Hindlimb muscle (tissue), 1 donor: ENCODE measurements at places on chromosomes 1 and 21. TPM values are rescaled to one million over a fixed set of nuclear protein-coding genes. Genes with fewer than 3 reads are reported as not detected.

- DNase-seq: no peak
Measured at GRCh38 chr1:63969441-63969901, 195.7 kb downstream of the ROR1 start.

DNA sequence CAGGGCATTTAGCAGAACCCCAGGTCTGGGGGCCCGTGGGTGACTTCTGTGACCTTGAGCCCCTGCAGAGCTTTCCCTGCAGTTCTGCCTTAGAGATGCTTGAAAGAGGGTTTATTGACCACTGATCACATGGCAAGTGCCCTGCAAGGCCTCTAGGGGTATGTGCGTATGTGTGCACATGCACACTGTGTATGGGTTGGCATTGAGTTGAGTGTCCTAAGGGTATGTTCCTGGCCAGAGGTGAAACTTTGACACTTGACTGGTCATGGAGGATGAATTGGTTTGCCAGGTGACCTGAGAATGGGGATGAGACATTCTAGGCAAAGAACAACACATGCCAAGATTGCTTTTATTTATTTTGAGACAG is 17.1 kb downstream of the NUDC start:
- no peak for DNase-seq

GRCh38 chr1:41812051-41812450 is 106.7 kb downstream of the HIVEP3 start:
- peak; percentile 17 for DNase-seq

GRCh38 chr1:163144418-163144817 is 58.3 kb downstream of the RGS5 start:
- no peak for DNase-seq

- DNase-seq: no peak
Measured at GRCh38 chr1:243855616-243856318, 5.7 kb upstream of the AKT3 start.

GRCh38 chr1:219701476-219701875 is 88.6 kb upstream of the ZC3H11B start:
- no peak for DNase-seq

GRCh38 chr1:61388566-61388965 is 306.2 kb downstream of the NFIA start:
- no peak for DNase-seq

DNA sequence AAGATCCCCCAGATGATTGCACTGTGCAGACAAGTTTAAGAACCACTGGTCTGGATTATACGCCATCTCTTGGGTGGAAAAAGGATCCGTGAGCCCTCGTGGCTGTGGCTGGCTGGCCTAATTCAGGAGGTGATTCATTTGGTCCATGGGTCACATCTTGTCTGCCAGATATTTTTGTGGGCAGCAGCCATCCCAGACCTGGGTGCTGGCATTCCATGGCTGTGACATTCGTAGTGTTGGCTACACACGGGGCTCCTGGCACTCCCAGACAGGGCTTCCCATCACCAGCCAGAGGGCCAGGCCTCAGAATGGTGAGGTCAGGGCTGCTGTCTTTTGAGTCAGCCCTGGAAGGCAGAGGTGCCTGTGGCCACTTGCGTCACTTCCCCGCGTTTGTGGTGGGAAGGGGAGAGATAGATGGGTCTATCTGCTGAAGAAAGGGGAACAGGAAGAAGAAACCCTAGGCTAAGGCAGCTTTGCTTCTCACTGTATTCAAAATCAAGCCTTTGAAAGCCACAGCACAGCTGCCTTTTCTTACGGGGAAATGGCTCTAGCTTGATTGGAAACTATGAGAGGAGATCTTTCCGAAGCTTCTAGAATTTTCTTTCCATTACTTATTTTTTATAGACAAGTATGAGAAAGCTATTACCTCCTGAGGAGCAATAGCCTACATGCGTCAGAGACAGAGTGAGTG is 32.4 kb downstream of the EIF2D start:
- peak; percentile 34 for DNase-seq

- no peak for DNase-seq
Measured at GRCh38 chr1:224675590-224675989, 59.5 kb downstream of the CNIH3 start.

DNA sequence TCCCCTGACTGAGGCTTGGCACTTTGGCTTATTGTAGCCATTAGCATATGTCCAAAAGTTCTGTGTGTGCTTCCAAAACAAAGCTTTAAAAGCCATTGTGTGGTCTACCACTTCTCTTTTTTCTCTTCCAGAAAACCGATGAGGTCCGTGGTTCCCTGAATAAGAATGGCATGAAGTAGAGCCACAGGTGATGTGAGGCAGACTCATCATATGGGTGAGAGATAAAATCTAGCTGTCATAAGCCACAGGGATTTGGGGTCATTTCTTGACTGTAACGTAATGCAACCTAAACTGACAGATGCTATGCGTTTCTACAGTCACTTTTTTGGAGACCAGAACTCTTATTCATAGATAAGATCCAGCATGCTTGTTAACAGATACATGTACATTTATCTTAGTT is 7.0 kb upstream of the GREM2 start:
- DNase-seq: no peak

GRCh38 chr1:152053375-152053774 is 16.6 kb upstream of the S100A11 start:
- no peak for DNase-seq

GRCh38 chr1:203473781-203474305 is 1.8 kb upstream of the PRELP start:
- no peak for DNase-seq

- no peak for DNase-seq
Measured at GRCh38 chr1:78607944-78608343, 12.3 kb upstream of the IFI44L start.

- DNase-seq: no peak
Measured at GRCh38 chr1:69290291-69290690, 277.4 kb upstream of the LRRC7 start.

DNA sequence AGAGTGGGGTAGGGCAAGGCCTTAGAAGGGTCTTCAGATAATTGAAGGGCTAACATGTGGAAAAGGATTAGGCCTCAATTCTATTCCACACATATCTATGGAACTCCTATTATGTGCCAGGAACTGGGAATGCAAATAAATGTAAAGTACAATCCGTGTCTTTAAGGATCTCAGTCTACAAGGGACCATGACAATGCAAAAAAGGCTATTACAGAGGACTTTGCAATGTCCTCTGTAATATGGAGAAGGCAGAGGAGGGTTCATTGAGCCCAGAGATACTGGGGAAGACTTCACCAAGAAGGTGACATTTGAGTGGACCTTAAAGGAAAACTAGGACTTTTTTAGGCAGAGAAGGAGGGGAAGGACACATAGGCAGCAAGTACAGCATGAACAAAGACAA is 4.5 kb upstream of the SCMH1 start:
- no peak for DNase-seq

DNA sequence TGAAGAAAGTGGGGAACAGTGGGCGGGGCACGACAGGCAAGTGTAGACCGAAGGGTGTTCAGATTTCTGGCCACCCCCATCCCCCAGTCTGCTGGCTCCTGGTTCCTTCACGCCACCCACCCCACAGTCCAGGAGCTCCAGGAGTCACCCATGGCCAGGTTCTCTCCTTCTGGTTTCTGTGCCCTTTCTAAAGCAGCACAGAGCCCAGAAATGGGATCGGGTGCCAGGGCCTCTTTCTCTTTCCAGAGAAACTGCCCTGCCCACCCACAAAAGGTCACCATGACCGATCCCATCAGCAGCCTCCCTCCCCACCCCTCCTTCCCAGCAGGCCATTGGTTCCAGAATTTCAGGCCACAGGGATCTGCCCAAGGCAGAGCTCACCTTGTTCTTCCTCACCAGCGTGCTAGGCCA is 3.2 kb upstream of the CELSR2 start:
- no peak for DNase-seq

DNA sequence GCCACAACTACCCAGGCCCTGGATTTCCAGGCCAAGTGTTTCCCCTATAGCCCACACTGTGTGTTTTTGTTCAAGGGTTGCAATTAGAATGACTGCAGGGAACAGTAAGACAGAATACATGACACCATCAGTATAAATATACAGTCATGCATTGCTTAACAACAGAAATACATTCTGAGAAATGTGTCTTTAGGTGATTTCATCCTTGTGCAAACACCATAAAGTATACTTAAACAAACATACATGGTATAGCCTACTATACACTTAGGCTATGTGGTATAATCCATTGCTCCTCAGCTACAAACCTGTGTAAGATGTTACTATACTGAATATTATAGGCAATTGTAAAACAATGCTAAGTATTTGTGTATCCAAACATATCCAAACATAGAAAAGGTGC is 7.5 kb upstream of the SLC44A5 start:
- no peak for DNase-seq

DNA sequence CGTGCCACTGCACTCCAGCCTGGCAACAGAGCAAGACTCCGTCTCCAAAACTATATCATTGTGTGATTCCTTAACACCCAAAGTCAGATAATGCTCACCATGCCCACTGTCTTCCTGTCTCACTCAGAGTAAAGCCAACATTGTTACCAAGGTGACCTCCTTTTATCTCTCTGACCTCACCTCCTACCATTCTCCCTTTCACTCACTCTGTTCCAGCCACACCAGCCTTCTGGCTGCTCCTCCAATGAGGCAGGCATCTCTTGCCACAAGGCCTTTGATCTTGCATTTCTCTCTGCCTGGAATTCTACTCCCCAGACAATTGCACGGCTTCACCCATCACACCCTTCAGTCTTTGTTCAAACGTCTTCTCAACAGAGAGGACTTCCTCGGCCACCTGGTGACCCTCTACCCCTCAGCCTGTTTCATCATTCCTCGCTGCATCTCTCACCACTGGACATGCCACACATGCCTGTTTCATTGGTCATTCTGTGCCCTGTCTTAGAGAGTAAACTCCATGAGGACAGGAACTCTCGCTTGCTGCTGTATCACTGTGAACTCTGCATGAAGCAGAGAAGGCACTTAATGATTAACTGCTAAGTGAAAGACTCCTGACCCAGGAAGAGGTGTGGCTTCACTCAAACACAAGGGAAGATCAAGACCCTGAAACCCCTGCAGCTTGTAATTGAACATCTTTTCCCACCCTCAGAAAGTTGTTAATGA is 67.1 kb upstream of the CAPZB start:
- no peak for DNase-seq

GRCh38 chr1:110424699-110425611 is 17.5 kb upstream of the LAMTOR5 start:
- DNase-seq: no peak

- DNase-seq: no peak
Measured at GRCh38 chr1:51948491-51948915, 42.0 kb downstream of the RAB3B start.

DNA sequence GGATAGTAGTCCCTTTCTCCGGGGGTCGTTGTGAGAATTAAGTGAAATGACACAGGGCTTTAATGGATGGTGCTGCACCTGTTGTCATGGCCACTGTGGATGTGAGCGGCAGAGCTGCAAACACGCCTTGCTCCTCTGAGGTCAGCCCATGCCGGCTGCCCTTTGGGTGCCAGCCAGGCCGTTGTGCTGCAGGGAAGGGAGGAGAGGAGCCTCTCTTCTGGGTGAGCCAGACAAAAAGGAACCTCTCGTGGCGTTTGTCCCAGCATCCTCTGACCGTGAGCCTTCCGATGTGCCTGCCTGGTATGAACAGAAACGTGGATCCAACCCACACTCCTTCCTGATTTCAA is 383.0 kb upstream of the VAMP3 start:
- no peak for DNase-seq

DNA sequence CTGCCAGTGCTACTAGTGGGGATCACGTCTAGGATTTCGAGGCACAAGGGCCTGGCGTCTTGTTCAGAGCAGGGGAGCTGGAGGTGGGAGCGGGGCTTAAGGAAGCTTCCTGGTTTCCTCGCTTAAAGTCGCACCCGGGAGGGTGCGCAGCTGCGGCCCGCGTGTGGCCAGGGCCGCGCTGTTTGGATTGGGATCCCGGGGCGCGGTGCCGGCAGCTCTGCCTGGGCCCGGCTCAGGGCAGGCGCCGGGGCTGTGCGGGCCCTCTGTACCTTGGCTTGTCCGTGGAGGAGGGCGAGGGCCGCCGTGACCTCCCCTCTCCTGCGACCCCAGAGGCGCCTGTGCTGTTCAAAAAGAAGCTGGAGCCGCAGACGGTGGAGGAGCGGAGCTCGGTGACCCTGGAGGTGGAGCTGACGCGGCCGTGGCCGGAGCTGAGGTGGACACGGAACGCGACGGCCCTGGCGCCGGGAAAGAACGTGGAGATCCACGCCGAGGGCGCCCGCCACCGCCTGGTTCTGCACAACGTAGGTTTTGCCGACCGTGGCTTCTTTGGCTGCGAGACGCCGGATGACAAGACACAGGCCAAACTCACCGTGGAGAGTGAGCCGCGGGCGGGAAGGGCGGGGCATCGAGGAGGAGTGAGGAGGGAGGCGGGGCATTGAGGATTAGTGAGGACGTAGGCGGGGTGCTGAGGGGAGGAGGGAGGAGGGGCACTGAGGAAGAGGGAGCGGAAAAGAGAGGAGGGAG is 67.8 kb downstream of the OBSCN start:
- DNase-seq: peak; percentile 91

- no peak for DNase-seq
Measured at GRCh38 chr21:16320110-16320509, 590.3 kb downstream of the USP25 start.

DNA sequence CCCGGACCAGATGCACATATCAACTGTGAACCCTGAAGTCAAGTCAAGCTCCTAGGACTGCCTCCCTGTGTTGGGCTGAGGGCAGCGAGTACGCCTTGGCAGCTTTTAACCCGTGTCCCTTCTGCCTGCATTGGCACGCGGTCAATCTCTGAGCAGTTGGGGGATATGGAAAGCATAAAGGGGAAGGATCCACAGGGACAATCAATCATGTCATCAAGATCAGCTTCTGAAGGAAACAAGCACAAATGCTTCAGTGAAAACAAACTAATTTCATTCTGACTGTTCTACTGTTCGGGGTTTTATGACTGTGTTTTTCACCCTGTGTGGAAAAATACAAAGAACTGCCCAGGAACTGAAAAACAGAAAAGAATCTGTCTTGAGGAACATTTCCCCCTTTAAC is 106.2 kb downstream of the RUNX1 start:
- no peak for DNase-seq

DNA sequence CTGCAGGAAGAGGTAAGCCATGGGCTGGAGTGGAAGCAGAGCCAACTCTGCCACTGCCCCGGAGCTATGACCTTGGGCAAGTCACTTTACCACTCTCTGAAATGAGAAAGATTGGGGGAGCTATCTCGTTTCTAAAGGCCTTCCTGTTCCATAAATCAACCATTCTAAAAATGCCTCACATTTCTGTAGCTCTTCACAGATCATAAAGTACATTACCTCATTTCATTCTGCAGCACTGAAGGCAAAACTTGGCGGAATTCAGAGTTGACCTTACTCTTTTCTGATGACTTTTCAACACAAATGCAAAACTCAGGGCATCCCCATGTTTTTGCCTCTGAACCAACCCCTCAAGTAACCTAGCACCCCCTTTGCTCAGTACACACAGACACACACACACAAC is 404.0 kb upstream of the NFIA start:
- DNase-seq: no peak

- DNase-seq: no peak
Measured at GRCh38 chr21:46627726-46628125, 7.7 kb upstream of the PRMT2 start.

DNAJC6 gene
- polyA plus RNA-seq: 0.56 TPM

HES3 gene
- polyA plus RNA-seq: not detected

EEIG2 gene
- 8.8 TPM for polyA plus RNA-seq

KIF26B gene
- polyA plus RNA-seq: 0.99 TPM

SEMA6C gene
- polyA plus RNA-seq: 120 TPM

FAF1 gene
- polyA plus RNA-seq: 43.5 TPM

ZBTB37 gene
- polyA plus RNA-seq: 6.1 TPM

GREM2 gene
- 2.3 TPM for polyA plus RNA-seq

AMPD1 gene
- 142 TPM for polyA plus RNA-seq

RPTN gene
- not detected for polyA plus RNA-seq

CHD1L gene
- polyA plus RNA-seq: 22.0 TPM

FCER1G gene
- 21.4 TPM for polyA plus RNA-seq

SERPINC1 gene
- polyA plus RNA-seq: 0.12 TPM

FCRLB gene
- polyA plus RNA-seq: 0.49 TPM

CFHR3 gene
- 1.7 TPM for polyA plus RNA-seq

RNU1-3 gene
- not detected for polyA plus RNA-seq

REN gene
- polyA plus RNA-seq: not detected
